ENCODE measurements at places on chromosomes 3 and 15. TPM values are rescaled to one million over a fixed set of nuclear protein-coding genes. Genes with fewer than 3 reads are reported as not detected.

The WNT5A gene
- total RNA-seq = 5.8 TPM

The PP2D1 gene
- total RNA-seq = not detected

The AGBL1 gene
- not detected for total RNA-seq

The EFCC1 gene
- 2.7 TPM for total RNA-seq

The SLC28A1 gene
- under 0.01 TPM for total RNA-seq

All from dermis microvascular lymphatic vessel endothelial cell (primary cell).